ENCODE measurements at places on chromosomes 2 and 18.

DNA sequence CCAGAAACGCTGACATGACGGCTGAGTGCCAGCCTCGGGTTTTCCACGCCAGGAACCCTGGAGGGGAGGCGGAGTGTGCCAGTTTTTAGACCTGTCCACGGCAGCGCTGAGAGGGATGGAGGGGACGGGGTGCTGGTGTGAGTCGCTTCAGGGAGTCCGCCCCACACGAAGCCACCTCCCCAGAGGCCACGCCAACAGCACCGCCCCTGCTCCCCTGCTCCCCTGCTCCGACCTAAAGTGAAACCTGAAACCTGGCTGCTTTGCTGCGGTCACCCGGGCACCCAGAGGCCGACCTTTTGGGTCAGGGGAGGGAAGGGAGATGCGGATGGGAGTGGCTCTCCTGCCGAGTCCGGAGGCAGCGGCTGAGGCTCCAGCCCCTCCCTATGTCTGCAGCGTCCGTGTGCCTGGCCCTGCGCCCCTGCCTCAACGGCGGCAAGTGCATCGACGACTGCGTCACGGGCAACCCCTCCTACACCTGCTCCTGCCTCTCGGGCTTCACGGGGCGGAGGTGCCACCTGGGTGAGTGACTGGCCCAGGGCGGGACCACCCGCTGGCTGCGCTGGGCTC lies 38.1 kb downstream of the SNED1 start:
- DNase-seq: peak; percentile 34

GRCh38 chr2:222538535-222538934 lies 114.2 kb downstream of the SGPP2 start:
- DNase-seq: no peak

- DNase-seq: no peak
These were observed 11.4 kb upstream of the NPAS2 start for GRCh38 chr2:100808582-100808981.

DNA sequence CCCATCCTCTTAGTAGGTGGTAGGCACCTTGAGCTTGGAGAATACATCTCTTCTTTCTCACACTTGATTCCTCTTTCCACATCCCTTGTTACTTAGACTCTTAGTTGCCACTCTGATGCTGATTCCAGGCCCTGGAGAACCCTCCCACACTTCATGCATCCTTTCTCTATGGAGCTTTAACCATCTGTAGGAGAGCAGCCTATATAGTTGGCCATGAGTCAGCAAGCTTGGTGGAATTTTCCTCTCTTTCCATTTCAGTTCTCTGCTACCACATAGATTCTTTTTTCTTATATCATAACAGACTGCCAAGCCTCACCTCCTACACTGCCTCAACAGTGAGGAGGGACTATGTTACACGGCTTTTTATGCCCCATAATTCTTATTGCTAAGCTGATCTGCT lies 851.6 kb upstream of the CDH2 start:
- DNase-seq: no peak

DNA sequence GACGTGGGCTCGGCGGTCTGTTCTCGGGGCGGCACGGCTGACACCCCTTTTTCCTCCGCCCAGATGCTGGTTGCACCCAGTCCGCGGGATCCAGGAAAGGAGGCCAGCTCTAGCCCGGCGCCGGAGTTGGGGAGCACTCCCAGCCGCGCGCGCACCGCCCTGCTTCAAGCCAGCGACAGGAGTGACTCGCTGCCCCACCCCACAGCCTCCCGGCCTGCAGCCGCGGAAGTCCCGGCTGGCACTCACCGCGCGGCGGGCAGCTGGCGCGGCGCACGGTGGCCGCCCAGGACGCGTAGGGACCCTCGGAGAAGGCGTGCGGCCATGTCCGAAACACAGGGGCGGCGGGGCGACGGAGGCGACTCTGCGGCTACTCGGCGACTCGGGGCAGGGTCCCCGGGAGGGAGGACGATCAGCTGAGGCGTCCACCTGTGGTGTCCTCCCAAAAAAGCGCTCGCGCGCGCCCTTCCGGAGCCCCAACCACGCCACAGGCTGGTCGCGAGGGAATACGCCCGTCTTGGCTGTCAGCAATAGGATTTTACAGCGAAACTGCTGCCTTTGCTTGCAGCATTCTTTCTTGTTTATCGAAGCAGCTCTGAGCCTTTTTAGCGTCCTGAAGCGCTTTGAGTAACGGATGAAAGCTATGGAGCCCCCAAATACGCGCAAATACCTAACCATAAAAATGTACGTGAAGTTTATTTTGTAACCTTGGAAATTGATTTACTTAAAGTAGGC lies at the start of gene ACADL:
Gene ACADL, minus strand, starts transcription at position 507 of the 732 bp plus-strand sequence. Its CDS starts 184 bp downstream, at position 323.
- DNase-seq: no peak

DNA sequence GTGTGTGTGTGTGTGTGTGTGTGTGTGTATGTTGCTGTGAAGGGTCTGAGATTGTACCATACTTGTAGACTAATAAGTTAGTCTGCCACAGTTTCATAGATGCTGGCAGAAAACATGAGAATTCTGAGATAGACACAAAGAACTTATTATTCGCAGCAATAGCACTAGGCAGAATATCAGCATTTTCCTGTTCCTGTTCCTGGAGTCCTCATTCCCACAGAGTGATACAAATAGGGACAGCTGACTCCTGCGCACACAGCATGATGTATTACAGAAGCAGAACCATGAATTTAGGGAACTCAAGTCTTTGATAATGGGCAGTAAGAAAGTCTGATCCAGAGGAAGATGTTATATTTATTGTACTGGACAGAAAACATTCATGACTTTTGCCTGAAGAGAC lies 1466.3 kb downstream of the DPP10 start:
- DNase-seq: no peak

- DNase-seq: no peak
These were observed 427.9 kb downstream of the GALR1 start for GRCh38 chr18:77677536-77677935.

DNA sequence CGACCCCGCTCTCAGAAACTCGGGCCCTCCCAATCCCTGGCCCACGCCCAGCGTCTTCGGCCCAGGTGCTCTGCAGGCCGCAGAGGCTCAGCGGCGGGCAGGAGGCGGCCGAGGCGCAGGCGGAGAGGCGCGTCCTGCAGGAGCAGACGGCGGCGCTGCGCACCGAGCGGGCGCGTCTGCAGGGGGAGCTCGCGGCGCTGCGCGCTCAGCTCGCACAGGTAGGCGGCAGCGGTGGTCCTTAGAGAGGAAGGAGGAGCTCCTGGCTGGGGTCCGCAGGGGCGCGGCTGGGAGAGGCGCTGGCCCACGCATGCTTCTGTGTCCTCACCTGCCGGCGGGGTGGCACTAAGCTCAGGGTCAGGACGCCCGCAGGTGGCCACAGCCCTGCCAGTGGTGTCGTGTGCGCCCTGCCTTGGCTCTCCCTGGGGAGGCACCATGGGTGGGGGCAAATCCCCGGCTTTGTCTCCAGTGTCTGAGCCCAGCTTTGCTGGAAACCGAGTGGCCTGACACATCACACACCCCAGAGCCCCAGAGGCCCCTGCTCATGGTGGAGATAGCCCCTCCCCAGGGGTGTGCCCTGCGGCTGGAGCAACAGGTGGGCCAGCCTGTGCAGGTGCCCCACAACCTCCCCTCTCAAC lies 14.9 kb upstream of the SNED1 start:
- DNase-seq: peak; percentile 24

- no peak for DNase-seq
These were observed 211.8 kb downstream of the NEDD4L start for GRCh38 chr18:58255701-58256311.

- DNase-seq: peak; percentile 17
These were observed 512.9 kb upstream of the ACVR2A start for GRCh38 chr2:147331790-147332419.

- DNase-seq: no peak
These were observed 91.3 kb upstream of the GLS start for GRCh38 chr2:190789074-190790004.

GRCh38 chr18:34726286-34727004 lies 16.3 kb downstream of the DTNA start:
- no peak for DNase-seq

GRCh38 chr2:195392446-195393336 lies 264.3 kb upstream of the SLC39A10 start:
- DNase-seq: no peak

GRCh38 chr2:70552501-70553333 lies 909 bp downstream of the TGFA start:
- no peak for DNase-seq

GRCh38 chr2:105437708-105438103 lies 38.9 kb upstream of the FHL2 start:
- DNase-seq: no peak

GRCh38 chr2:212124598-212124997 lies 414.0 kb downstream of the ERBB4 start:
- no peak for DNase-seq

DNA sequence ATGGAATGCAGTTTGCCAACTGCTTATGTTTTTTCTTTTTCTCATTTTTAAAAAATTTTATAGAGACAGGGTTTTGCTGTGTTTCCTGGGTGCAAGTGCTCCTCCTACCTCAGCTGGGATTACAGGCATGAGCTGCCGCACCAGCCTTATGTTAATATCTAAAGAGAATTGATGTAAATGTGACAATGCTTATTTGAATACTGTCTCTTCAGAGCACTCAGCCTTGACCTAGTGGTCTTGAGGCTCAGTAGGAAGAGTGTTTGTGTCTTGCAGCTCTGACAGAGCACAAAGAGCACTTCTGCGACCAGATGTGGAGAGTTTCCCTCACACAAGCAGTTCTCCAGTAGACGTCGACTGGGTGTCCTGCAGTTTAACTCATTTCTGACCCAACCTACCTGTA lies 55.3 kb downstream of the ARHGEF4 start:
- no peak for DNase-seq

DNA sequence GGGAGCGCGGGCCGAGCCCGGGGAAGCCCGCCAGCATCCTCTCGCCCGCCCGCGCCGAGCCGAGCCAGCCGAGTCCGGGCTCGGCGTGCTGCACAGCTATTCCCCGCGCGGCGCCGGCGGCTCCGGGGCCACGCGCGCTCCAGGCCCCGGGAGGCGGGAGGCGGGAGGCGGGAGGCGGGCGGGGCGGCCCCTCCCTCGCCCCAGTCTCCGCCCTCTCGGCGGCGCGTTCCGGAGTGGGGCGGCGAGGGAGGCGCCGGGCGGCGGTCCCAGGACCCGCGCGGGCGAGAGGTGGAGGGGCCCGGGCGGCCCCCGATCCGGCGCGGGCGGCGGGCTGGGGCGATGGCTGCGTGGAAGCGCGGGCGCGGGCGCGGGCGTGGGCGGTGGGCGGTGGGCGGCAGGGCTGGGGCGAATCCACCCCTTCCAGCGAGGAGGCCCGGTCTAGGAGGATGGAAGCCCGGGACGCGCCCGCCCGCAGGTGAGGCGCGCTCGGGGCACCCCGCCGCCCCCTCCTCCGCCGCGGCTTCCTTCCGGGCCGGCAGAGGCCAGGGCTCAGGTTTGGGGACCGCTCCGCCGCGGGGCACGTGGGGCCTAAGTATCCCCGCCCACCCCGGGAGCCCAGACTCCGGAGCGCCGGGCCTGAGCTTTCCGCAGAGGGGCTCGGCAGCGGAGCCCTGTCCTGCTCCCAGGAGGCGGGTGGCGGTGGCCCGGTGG lies at the start of gene ADCY3:
Gene ADCY3, minus strand, starts transcription at position 140 of the 711 bp plus-strand sequence. CDS start 1,250 bp downstream, outside the sequence.
- DNase-seq: peak; percentile 63

DNA sequence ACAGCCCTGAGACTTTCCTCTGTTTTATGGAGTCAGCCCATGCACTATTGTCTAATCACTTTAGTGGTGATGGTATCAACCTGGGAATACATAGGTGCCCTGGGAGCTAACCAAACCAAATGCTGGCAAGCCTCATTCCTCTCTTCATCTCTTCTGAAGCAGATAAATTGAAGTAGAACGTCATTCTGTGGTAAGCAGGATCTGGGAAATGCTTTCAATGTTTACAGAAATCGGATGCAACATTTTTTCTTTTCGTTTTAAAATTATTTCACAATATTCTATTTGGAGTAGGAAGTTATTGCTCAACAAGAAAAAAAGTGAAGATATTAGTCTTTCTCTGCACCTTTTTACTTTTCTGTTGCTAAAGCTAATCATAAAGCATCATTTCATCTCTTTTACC lies 114.2 kb downstream of the RBMS1 start:
- DNase-seq: no peak

DNA sequence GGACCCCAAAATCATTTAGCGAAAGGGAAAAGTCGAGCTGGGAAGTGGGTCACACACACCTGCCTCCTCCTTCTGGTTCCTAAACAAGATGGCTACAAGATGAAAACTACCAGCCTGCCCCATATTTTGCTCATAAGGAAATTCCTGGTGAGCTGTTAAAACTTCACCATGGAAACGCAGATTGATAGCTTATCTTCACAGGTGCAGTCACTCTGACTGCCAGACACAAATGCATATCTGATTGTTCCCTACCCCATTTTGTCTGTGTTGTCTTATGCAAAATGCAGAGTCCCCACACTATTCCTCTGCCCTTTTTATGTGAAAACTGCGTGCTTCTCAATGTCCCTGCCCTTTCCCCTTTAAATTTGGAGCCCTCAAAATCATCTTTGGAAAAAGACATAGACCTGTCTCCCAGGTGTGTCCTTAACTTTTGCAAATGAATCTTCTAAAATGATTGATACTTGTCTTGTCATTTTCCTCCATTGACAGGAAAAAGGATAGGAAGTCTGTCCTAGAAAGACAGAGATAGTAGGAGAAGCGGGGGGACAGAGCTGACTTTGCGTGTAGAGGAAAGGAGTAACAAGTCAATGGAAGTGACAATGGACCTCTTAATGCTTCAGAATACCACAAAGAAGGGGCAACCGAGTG lies 38.9 kb upstream of the THOC1 start:
- no peak for DNase-seq

GRCh38 chr2:48927355-48927754 lies 171.8 kb upstream of the LHCGR start:
- no peak for DNase-seq

DNA sequence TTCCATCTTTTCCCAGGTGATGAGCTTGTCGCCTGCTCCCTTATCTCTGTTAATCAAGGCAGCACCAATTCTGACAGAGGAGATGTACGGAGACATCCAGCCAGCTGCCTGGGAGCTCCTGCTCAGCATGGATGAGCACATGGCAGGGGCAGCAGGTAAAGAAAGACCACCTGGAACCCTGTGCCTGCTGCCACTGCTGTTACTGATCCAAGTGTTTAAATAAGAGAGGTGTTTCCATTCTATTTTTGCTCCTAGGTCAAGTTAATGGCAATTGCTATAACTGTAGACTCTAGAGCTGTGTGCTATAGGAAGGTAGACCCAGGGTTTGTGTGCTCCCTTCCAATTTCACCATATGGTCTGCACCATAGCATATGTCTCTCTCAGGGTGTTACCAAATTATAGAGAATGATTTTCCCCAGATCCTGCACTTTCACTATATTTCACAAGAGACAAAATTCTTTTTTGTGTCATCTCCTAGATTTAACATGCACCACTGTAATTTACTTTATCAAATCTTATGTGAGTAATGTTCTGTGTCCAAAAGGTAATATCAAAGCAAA lies 88.6 kb upstream of the RPE start:
- DNase-seq: no peak
